ENCODE measurements at places on chromosomes 4 and X.

DNA sequence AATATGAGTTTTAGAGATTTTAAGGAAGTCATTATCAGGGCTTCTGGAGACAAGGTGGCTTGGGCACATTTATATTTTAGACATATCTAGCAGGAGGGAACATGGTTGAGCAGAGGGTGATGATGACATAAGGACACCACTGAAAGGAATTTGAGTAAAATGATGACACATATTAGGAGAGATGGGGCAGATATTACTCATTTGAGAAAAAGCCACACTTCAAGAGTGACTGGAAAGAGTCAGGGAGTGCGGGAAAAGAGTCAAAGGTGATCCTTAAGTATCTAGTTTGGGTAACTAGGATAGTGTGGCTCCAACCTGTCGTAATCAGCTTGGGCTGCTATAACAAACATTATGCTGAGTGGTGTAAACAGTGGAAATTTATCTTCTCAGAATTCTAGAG, 377.7 kb downstream of the PACRGL start:
- DNase-seq: no peak

DNA sequence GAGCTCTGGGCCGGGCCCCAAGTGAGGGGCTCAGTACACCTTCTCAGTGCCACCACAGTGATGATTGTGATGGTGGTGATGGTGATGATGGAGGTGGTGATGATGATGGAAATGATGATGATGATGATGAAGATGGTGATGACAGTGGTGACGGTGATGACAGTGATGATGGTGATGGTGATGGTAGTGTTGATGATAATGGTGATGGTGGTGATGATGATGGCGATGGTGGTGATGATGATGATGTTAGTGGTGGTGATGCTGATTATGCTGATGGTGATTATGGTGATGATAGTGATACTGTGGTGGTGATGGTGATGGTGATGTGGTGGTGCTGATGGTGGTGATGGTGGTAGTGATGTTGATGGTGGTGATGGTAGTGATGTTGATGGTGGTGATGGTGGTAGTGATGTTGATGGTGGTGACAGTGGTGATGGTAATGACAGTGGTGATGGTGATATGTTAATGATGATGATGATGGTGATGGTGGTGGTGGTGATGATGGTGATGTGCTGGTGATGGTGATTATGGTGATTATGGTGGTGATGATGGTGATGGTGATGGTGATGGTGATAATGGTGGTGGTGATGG, 29.9 kb downstream of the HMX1 start:
- DNase-seq: no peak

DNA sequence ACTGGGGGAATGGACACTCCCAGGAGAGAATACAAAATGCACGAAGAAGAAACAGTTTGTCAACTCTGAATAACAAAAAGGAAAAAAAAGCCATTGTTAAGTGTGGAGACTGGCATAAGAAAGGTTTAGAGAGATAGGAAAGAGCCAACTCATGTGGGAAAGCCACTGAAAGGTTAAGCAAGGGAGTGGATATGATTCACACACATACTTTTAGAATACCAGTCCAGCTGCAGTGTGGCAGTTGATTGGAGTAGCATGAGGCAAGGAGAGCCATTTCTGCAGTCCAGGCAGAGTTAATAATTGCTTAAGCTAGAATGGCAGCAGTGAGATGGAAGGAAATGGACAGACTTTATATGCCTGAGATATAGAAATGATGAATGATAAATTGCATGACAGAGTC, 36.9 kb upstream of the ADAD1 start:
- no peak for DNase-seq

- no peak for DNase-seq
These were observed 25.5 kb upstream of the LRCH2 start for GRCh38 chrX:115259238-115259875.

DNA sequence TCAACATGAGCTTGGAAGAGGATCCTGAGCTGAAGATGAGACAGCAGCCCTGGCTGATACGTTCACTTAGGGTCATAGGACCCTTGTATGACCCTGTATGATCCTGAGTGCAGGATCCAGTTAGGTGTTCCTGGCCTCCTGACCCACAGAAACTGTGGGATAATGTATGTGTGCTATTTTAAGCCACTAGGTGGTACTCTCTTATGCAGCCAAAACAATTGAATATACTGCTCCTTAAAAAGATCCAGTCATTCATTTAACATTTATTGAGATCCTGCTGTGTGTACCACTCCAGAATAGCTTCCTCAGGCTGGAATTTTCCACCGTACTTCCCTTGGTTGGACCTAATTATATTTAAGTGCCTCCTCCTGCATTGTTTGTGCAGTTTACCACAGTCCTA, 167.1 kb downstream of the AMELX start:
- no peak for DNase-seq

Data from adrenal gland (tissue), 19 donors.